ENCODE measurements at places on chromosomes 4 and X.

- DNase-seq: no peak
Observed at GRCh38 chrX:42128020-42128419, 204.7 kb upstream of the CASK start.

DNA sequence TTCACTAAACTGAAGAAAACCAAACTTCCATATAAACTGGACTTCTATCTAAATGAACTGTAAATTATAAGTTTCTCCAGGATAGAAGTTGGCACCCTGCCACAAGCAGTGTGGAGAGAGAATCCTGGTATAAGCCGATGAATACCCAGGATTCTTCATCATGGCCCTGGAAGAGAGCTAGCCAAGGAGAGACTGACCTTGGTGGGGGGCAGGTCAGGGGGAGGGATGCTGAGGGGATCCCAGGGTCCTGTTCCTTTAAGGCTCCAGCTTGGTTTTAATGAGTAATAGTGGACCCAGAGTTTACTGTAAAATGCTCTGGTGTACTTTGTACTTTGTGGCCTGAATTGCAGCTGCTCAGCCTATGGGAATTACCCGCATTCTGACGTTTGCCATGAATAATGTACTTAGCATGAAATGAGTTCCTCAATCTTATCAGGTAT is 16.9 kb downstream of the RASSF6 start:
- DNase-seq: no peak

GRCh38 chrX:134898440-134898839 is 92.4 kb upstream of the SMIM10 start:
- no peak for DNase-seq

- no peak for DNase-seq
Observed at GRCh38 chr4:8568068-8568668, 12.0 kb upstream of the GPR78 start.

DNA sequence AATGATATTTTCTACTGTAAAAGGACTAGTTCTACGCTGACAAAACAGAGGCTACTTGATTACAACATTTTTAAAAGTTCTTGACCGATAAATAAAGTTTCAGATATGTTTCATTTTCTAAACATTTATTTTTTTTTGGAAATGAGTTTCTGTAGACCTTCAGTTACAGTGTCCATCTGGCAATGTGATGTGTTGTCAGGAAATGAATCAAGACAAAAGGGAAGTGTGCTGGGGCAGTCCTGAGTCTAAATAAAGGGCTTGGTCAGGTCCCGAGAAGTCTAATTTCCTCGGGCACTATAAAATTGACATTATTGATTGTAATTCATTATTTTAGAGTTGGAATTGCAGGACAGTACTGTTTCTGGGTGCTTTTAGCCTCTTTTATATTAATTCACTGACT is 57.0 kb upstream of the FTHL17 start:
- no peak for DNase-seq

GRCh38 chr4:680928-681645 is 6.7 kb downstream of the MYL5 start:
- DNase-seq: peak; percentile 44

DNA sequence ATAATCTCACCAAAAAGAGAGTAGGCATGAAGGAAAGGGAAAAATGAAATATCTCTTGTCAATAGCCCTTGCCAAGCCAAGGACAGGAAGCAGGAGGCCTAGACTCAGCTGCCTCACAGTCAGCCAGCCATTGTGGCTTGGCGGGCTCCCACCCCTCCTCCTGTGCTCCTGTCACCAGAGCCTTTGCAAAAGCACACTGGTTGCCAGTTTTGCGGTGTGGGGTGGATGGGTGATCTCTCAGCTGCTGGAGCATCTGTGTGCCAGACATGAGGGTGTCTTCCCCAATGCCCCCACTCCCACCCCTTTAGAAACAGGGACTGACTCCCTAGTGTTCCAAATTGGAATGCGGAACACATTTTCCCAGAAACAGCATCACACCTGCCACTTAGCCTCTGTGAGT is 26.1 kb downstream of the ARHGEF6 start:
- no peak for DNase-seq

DNA sequence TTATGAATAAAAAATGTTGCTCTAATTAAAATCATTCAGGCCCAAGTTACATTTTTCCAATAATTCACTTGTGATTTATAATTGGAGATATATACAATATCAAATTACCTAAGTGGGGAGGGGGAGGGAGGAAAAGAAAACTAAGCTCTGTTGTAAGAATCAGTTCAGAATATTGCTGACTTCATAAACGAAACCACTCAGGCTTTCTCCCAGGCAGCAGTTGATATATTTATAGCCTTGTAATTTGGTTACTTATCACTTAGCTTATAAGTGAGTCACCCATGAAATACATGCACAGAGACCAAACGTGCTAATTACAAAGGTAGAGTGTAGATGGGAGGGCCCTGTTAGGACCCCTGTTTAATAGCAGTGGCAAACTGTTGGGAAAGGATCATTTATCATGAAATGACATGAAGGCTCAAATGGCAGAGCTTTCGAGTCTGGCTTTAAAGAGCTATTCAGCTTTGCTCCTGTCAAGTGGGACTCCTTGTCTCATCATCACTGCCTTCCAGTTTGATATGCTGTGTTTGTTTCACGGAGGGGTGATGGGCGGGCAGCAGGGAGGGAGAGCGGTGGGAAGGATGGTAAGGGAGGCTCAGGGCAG is 105.6 kb upstream of the PGRMC2 start:
- no peak for DNase-seq

DNA sequence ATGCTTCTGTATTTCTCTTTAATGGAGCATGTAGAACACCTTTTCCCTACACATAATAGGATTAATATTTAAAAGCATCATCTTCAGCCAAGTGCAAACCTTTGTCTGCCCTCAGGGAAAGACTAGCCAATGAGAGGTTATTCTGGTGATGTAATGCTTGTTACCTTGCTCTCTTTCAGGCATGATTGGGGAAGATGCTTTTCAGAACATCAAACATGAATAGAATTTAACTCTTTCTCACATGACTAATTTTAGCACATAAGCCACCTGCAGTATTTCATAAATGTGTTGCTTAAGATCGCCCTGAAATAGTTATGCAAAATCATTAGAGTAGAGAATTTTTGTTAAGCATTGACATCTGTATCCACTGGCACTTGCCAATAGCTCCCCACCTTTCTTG is 10.7 kb upstream of the EPGN start:
- no peak for DNase-seq

DNA sequence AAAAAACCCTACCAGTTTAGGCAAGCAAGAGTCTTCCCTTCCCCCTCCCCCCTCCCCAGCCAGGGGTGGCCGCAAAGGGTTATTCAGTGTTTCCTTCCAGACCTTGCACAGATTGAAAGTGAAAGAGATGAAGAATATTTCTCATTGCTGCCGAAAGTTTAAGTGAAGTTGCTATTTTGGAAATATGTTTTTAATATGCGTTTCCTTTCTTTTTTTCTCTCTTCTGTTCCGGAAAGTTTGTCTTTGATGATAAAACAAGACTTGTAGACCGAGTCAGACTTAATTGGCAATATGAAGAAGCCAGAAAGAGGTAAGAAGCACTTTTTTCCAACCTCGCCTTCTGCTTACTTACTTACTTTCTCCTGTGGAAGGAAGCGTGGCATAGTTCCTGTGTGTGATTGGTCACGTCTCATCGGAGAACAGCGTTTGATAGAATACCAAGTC is 58.5 kb upstream of the CLCN4 start:
- peak; percentile 40 for DNase-seq

DNA sequence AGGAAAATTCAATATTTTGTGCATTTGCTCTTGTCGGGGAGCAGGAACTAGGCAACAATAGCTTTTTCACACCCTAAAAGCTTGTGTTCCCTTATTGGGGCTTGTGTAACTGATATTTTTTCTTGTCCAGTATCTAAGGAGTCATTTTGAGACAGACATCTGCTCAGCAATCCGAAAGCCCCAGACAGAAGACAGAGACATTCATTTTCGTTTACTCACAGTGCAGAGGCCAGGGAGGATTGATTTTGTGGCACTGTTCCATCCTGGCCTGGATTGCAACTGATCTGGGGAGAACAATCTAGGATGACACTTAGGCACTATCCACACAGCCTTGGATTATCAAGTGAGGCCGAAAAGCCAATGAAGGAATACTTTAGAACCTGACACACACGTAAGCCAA is 27.4 kb upstream of the PLAC1 start:
- no peak for DNase-seq

- no peak for DNase-seq
Observed at GRCh38 chr4:184583738-184584502, 65.3 kb downstream of the CASP3 start.

- no peak for DNase-seq
Observed at GRCh38 chr4:180456928-180457327, 1786.3 kb upstream of the TENM3 start.

- no peak for DNase-seq
Observed at GRCh38 chr4:2395584-2395983, 22.9 kb downstream of the ZFYVE28 start.

All from activated effector memory CD4-positive, alpha-beta T cell treated with Interleukin-2 at 50 U/mL for 16 hours (primary cell).